ENCODE measurements at places on chromosomes 2 and 18. TPM values are rescaled to one million over a fixed set of nuclear protein-coding genes. Genes with fewer than 3 reads are reported as not detected.

TSHZ1 gene
- total RNA-seq = 6.6 TPM

BUB1 gene
- total RNA-seq = 20.4 TPM

CRYGC gene
- not detected for total RNA-seq

BCL2 gene
- 2.7 TPM for total RNA-seq

PLB1 gene
- total RNA-seq = 3.1 TPM

AMER3 gene
- total RNA-seq = not detected

AQP4 gene
- total RNA-seq = not detected

ACADL gene
- total RNA-seq = 0.11 TPM

CKAP2L gene
- 3.9 TPM for total RNA-seq

All from uterine smooth muscle cell (primary cell).